ENCODE measurements at places on chromosomes 4 and X.

GRCh38 chr4:24914460-24914859 is 1.6 kb upstream of the CCDC149 start:
- no peaks in the 10 kb centered on the region for H3K36me3 ChIP-seq
- H3K27ac ChIP-seq, result no peak overlapping the region
- H3K4me3 ChIP-seq, result no peak overlapping the region
- peaks cover 39% of the 10 kb centered on the region for H3K27me3 ChIP-seq

DNA sequence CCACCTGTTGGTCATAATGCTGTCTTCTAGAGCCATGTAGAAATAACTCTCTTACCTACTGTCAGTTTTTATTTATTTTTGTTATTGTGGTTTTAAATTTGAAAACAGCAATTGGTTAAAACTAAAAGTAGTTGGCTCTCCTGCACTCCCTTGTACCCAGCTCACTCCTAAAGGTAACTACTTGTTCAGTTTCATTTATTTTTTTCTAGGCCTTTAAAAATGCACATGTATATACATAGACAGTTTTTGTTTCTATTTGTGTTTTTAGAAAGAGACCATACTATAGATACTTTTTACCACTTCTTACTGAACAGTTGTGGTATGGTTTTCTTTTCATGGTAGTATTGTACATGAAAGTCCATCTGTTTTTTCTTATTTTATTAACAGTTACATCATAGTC is 16.8 kb downstream of the SMAD1 start:
- no peak overlapping the region for H3K27ac ChIP-seq
- peaks cover 28% of the 10 kb centered on the region for H3K27me3 ChIP-seq
- H3K4me1 ChIP-seq, result no peaks in the 10 kb centered on the region
- no peak overlapping the region for H3K4me3 ChIP-seq
- DNase-seq, result no peak

GRCh38 chr4:126361287-126361686 is 1046.5 kb downstream of the FAT4 start:
- no peak overlapping the region for H3K27ac ChIP-seq
- no peaks in the 10 kb centered on the region for H3K36me3 ChIP-seq
- no peaks in the 10 kb centered on the region for H3K27me3 ChIP-seq
- no peak overlapping the region for H3K4me3 ChIP-seq
- DNase-seq, result no peak
- no peaks in the 10 kb centered on the region for H3K4me1 ChIP-seq

- H3K27ac ChIP-seq, result no peak overlapping the region
- H3K27me3 ChIP-seq, result peaks cover 4% of the 10 kb centered on the region
- peaks cover 6% of the 10 kb centered on the region for H3K4me1 ChIP-seq
- peaks cover 2% of the 10 kb centered on the region for H3K36me3 ChIP-seq
- no peak overlapping the region for H3K4me3 ChIP-seq
Measured at GRCh38 chr4:41976775-41977516, 4.6 kb upstream of the DCAF4L1 start.

DNA sequence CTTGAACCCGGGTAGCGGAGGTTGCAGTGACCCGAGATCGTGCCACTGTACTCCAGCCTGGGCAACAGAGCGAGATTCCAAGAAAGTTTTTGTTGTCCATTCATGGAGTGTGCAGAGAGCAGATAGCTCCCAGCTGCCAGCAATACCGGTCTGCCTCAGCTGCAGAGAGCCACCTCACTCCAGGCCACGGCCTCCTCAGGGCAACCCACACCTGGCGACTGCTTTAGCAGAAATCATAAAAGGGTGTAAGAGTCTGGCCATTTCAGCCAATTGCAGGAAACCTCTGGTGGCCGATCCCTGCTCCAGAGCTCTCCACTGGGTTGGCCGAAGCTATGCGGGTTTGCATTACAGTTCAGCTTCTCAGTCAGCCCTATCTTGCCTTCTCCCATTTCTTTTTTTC is 227.4 kb upstream of the BCOR start:
- no peak for DNase-seq
- H3K36me3 ChIP-seq, result no peaks in the 10 kb centered on the region
- no peak overlapping the region for H3K27ac ChIP-seq
- H3K27me3 ChIP-seq, result no peaks in the 10 kb centered on the region
- H3K4me1 ChIP-seq, result peaks cover 2% of the 10 kb centered on the region

GRCh38 chr4:156976147-156976546 is 4.5 kb upstream of the PDGFC start:
- H3K36me3 ChIP-seq, result no peaks in the 10 kb centered on the region
- no peak overlapping the region for H3K4me3 ChIP-seq
- DNase-seq, result no peak
- peaks cover 28% of the 10 kb centered on the region for H3K27me3 ChIP-seq

- H3K4me3 ChIP-seq, result peak overlapping the region; percentile 58
- peaks cover 6% of the 10 kb centered on the region for H3K27me3 ChIP-seq
- peaks cover 5% of the 10 kb centered on the region for H3K4me1 ChIP-seq
- H3K27ac ChIP-seq, result no peak overlapping the region
- peak; percentile 4 for DNase-seq
- no peaks in the 10 kb centered on the region for H3K36me3 ChIP-seq
Measured at GRCh38 chrX:31266203-31267076, 194.6 kb upstream of the FTHL17 start.

- no peak overlapping the region for H3K27ac ChIP-seq
- no peaks in the 10 kb centered on the region for H3K4me1 ChIP-seq
- H3K36me3 ChIP-seq, result no peaks in the 10 kb centered on the region
- no peak overlapping the region for H3K4me3 ChIP-seq
- H3K27me3 ChIP-seq, result no peaks in the 10 kb centered on the region
Measured at GRCh38 chr4:116531870-116532269, 553.5 kb downstream of the TRAM1L1 start.

GRCh38 chr4:2662598-2662997 is 93.5 kb downstream of the TNIP2 start:
- peaks cover 22% of the 10 kb centered on the region for H3K4me1 ChIP-seq
- no peak overlapping the region for H3K27ac ChIP-seq
- peaks cover 57% of the 10 kb centered on the region for H3K36me3 ChIP-seq
- DNase-seq, result no peak
- no peaks in the 10 kb centered on the region for H3K27me3 ChIP-seq

DNA sequence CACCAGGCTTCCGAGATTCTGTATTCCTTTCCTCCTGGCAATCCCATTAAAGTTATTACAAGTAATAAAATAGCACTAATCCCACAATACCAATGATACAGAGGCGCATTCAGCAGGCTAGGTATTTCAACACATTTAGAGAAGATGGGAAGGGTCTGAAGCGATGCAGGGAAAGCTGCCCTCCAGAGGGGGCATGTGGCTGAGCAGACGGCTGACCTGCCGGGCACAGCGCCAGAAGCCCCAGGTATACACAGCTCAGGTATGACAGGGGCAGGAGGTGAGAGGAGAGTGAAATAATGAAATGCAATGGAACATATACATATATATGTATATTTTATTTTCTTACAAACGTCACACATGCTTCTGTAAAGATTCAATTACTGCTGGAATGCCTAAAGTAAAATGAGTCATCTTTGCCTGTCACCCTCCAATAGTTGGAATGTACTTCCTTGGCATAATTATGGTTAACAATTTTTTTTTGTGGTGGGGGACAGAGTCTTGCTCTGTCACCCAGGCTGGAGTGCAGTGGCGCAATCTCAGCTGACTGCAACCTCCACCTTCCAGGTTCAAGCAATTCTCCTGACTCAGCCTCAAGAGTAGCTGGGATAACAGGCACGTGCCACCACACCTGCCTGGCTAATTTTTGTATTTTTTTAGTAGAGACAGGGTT is 21.3 kb upstream of the CDKN2AIP start:
- DNase-seq, result no peak
- H3K36me3 ChIP-seq, result no peaks in the 10 kb centered on the region
- H3K4me3 ChIP-seq, result no peak overlapping the region
- H3K4me1 ChIP-seq, result peaks cover 6% of the 10 kb centered on the region

- H3K27me3 ChIP-seq, result no peaks in the 10 kb centered on the region
- H3K36me3 ChIP-seq, result no peaks in the 10 kb centered on the region
- no peak overlapping the region for H3K27ac ChIP-seq
- no peak for DNase-seq
- H3K4me1 ChIP-seq, result no peaks in the 10 kb centered on the region
Measured at GRCh38 chr4:188955066-188955465, 815.8 kb downstream of the TRIML1 start.

GRCh38 chr4:189202869-189203271 is 737.8 kb upstream of the FRG1 start:
- no peaks in the 10 kb centered on the region for H3K27me3 ChIP-seq
- H3K27ac ChIP-seq, result no peak overlapping the region
- DNase-seq, result no peak
- H3K36me3 ChIP-seq, result no peaks in the 10 kb centered on the region
- H3K4me3 ChIP-seq, result no peak overlapping the region

DNA sequence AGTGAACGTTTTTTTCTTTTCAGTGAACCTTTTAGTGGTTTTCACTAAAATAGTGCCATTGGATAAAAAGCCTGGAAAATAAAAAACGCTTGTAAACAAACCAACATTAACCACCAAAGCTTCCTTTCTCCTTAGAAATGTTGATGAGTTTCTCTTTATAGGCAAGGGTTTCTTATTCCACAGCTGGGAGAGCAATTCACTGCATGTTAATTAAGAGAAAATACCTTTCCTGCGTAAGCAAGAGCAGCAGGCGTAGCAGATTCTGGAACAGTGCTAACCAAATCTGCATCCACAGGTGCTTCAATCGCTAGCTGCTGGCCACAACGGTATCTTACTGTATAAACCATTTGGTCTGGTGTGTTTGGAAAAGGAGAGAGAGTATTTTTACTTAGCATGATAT is 13.3 kb upstream of the AASDH start:
- no peak overlapping the region for H3K4me3 ChIP-seq
- DNase-seq, result no peak
- no peak overlapping the region for H3K27ac ChIP-seq
- H3K36me3 ChIP-seq, result peaks cover 56% of the 10 kb centered on the region

- H3K27me3 ChIP-seq, result no peaks in the 10 kb centered on the region
- no peak for DNase-seq
- H3K4me1 ChIP-seq, result no peaks in the 10 kb centered on the region
- no peaks in the 10 kb centered on the region for H3K36me3 ChIP-seq
Measured at GRCh38 chr4:169922632-169923276, 103.4 kb downstream of the MFAP3L start.

GRCh38 chrX:37641859-37642258 is 43.7 kb upstream of the XK start:
- DNase-seq, result no peak
- no peak overlapping the region for H3K4me3 ChIP-seq
- H3K4me1 ChIP-seq, result no peaks in the 10 kb centered on the region

DNA sequence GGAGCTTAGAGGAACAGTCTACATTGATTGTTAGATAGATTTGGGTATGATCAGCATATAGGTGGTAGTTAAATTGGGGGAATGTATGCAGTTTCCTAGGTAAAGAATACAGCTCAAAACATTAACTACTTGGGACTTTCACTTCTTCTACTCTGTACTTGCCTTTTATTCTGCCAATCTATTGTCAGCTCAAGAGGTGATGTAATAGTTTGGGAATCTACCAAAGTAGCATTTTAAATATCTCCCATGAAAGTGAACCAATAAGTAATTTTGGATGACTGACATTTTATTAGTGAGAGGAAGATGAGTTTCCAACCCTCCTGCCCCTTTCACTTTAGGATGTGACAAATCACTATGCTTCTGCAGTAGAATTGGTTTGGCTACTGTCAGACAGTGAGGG is 43.4 kb downstream of the NUDT6 start:
- no peaks in the 10 kb centered on the region for H3K4me1 ChIP-seq
- H3K27ac ChIP-seq, result no peak overlapping the region
- no peak overlapping the region for H3K4me3 ChIP-seq

- no peaks in the 10 kb centered on the region for H3K36me3 ChIP-seq
- H3K27me3 ChIP-seq, result no peaks in the 10 kb centered on the region
- no peak overlapping the region for H3K4me3 ChIP-seq
- no peak overlapping the region for H3K27ac ChIP-seq
Measured at GRCh38 chrX:40573763-40574162, 7.0 kb upstream of the ATP6AP2 start.
